Activated T-helper 1 cell treated with anti-CD3 and anti-CD28 coated beads, Interleukin-12 subunit alpha, Interleukin-12 subunit beta, Interleukin-2, Interleukin-4 antibody, amounts not matched to agents 30 ng/mL and 10 ng/mL and 1 ng/mL, durations not matched to agents 14 hours and 24 hours and 36 hours (primary cell): ENCODE measurements at places on chromosomes 1 and 21. TPM values are rescaled to one million over a fixed set of nuclear protein-coding genes. Genes with fewer than 3 reads are reported as not detected.

CYYR1 gene
- total RNA-seq: not detected in 2 replicates

TEDDM1 gene
- total RNA-seq: not detected in 2 replicates

TMCO4 gene
- total RNA-seq: 14.0 and 15.1 TPM in 2 replicates

C1orf141 gene
- total RNA-seq: not detected in 2 replicates

NME7 gene
- total RNA-seq: 13.9 and 25.8 TPM in 2 replicates

TTLL10 gene
- 0.10 and 0.15 TPM in 2 replicates for total RNA-seq

ZNF593OS gene
- not detected in 2 replicates for total RNA-seq

NRAS gene
- total RNA-seq: 57.5 and 62.1 TPM in 2 replicates

PIGR gene
- total RNA-seq: 0.07 TPM in 1 of 2 replicates, not detected in the other

MTARC1 gene
- not detected in 2 replicates for total RNA-seq

ELAPOR1 gene
- total RNA-seq: 32.7 and 38.5 TPM in 2 replicates

RASSF5 gene
- 220 and 221 TPM in 2 replicates for total RNA-seq

OR6N1 gene
- total RNA-seq: not detected in 2 replicates

LAX1 gene
- total RNA-seq: 15.2 and 16.6 TPM in 2 replicates

KLF17 gene
- not detected in 2 replicates for total RNA-seq

HORMAD1 gene
- total RNA-seq: not detected in 2 replicates

QSOX1 gene
- 61.4 and 63.7 TPM in 2 replicates for total RNA-seq

RHD gene
- total RNA-seq: not detected in 2 replicates

LYPD8 gene
- not detected in 2 replicates for total RNA-seq

PLCH2 gene
- 2.5 and 2.9 TPM in 2 replicates for total RNA-seq

MAB21L3 gene
- not detected in 2 replicates for total RNA-seq

TMEM234 gene
- 13.5 and 15.0 TPM in 2 replicates for total RNA-seq

PRDM2 gene
- 48.5 and 50.4 TPM in 2 replicates for total RNA-seq

SNAPIN gene
- total RNA-seq: 31.1 and 35.4 TPM in 2 replicates

TRIM67 gene
- not detected in 2 replicates for total RNA-seq

NGF gene
- total RNA-seq: not detected in 2 replicates

KMO gene
- not detected in 2 replicates for total RNA-seq

KRTAP11-1 gene
- total RNA-seq: not detected in 2 replicates

OR2T33 gene
- not detected in 2 replicates for total RNA-seq
